ENCODE measurements at places on chromosomes 5 and 9. TPM values are rescaled to one million over a fixed set of nuclear protein-coding genes. Genes with fewer than 3 reads are reported as not detected.

DNA sequence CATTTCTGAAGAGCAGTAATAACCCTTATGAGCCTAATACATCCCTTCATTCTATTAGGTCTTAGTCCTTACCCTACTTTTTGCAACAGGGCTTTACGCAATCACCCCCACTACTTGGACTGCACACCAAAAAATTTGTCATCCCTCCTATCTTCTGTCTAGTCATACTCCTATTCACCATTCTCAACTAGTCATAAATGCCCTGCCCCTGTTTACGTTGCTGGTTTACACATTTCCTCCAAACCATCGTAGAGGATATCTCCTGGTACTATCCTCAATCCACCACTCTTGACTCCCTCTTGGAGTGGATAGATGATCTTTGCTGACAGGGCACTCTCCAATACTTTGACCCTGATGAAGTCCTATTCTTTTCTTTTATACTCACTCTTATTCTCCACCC lies 98.2 kb upstream of the CCNG1 start:
- peak; percentile 10 for DNase-seq

DNA sequence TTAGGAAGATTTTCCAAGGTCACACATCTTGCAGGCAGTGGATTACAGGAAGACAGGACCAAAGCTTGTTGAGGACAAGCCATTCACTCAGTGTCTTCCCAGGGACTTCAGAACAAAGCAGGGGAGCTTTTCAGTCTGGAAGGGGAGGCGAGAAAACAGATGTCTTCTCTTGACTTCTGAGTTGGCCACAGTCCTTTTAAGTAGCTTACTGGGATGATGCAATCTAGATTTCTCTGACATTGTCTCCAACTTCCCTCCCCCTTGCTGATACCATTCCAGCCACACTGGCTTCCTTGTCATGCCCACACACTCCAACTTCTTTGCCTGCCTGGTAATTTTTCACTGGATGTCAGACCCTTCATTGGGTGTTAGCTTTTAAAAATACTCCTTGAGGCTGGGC lies 174.2 kb upstream of the TBC1D2 start:
- DNase-seq: peak; percentile 36

DNA sequence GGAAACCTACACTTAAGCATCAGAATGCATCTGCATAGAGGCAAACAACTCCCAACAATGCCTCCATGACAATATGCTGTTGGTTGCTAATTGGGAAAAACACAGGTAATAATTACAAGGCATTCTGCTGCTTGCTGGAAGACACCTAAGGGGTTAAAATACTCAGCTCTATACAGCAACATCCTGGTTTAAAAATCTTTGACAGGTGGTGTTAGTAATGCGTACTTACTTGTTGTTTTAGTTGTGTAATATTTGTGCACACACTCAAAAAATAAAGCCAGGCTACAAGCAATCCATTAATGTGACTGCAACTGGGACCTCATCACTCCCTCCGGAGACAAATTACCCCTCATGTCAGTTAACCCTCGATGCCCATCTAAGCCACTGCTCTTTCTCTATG lies 126.3 kb upstream of the ELL2 start:
- DNase-seq: no peak

DNA sequence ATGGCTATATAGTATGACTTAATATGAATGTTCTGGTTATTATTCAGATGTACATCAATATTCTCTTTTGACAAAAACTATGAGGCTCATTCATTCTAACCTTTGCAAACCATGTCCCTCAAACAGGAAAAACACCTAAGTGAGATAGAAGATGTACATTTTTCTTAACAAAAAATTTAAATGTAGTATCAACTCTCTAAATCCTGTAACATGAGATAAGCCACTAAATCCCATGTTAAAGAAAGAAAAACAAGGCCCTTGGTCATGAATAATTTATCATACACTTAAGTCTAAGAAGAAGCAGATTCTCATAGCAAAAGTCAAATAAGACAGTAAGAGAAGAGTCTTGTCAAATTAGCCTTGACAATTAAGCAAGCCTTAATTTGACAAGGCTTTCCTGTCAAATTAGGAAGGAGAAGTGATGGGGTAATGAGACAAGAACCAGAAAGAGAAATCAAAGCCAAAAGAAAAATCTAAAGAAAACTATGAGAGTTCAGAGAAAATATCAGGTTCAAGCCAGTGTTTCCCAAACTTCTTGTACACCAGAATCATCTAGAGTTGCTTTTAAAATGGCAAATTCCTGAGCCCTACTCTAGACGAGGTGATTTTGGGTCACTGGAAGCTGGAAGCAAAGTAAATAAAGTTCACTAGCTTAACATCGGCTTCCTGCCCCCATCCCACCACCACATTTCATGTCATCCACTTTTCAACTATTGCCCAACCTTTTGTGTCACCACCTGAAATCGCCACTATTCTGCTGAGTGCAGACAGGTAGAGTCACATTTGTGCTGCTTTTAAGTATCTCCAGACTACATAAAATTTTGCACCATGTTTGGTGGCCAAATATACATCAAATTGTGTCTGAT lies 76.5 kb downstream of the NR6A1 start:
- DNase-seq: peak; percentile 21

DNA sequence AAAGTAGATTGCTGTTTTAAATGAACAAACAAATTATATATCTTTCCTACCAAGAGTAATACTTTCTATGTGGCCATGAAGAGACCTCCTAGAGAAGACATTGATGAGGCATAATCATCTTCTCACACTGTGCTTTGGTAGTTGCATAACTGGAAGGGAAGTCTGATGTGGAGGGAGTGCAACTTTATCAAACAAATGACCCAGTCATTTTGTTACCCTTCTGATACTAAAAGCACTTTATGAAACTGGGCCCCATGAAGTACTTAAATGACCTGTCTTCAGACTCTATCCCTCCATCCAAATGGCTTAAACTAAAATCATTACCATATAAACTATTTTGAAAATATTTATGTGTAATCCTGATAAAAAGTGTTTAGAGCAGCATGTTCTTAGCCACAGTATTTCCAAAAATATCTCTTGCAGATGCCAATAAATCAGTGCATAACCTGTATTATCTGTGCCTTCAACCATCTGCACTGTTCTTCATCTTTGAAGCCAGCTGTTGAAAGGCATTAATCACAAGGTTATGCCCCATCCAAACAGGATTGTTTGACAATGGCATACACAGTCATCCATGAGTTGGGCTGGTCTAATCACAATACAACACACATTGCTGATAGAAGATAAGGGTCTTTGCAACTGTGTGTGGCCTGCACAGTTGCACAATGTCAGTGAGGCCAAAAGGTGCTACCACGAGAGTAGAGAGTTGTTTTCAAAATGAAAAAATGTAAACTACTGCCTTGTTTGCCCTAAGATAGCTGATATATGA lies 31.9 kb upstream of the MIER3 start:
- no peak for DNase-seq

GRCh38 chr5:10400411-10400810 lies 41.3 kb upstream of the ROPN1L start:
- DNase-seq: no peak

DNA sequence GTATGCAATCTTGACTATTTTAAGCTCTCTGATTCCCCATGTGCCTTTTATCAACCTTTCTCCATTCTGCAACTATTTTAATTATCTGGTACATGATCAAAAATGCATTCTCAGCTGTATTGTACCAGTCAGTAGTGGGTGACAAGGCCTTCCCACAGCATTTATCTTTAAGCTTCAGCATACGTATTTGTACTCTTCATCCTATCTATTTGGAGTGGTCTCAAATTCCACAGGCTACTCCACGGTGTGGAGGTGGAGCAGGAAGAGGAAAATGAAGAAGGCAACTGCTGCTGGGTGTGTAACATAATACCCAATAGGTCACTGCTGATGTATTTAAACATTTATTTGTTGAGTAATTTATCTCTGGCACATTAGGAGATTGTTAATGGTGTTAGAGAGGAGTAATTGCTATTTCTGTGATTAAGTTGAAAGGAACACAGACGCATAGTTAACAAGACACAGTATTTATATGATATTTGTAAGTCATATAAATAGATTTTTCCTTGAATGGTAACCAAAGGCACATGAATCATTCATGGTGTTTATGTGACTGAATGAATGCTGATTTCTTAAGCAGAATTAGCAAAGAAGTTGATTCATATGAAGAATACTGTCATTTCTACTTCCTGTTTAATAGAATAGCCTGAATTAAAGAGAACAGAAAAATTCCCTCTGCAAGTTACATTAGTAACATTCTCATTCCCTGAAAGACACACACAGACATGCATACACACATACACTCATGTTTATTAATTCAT lies 153.8 kb upstream of the NR3C1 start:
- peak; percentile 27 for DNase-seq

DNA sequence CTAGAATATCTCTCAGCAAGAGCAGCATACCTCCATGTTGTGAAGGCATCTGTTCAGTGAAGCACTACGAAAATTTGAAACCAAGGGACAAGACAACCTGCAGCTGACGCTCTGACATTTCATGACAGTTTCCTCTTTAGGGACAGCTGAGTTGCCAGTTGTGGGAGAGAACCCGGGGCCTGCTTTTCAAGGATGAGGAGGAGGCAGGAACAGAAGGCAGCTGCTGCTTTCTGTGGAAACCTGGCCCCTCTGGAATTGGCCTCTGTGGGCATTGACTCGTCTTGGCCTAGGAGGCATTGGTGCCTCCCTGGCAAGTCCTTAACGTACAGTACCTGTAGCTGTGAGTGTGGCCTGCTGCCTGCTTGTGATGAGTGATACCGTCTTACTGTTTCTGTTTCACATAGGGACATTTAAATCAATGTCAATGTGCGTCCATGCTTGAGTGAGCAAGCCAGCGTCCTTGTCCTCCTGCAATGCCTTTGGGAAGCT lies 21.6 kb downstream of the SLC46A2 start:
- DNase-seq: no peak

- peak; percentile 72 for DNase-seq
Observed at GRCh38 chr5:137997726-137998213, 35.1 kb downstream of the FAM13B start.

- peak; percentile 67 for DNase-seq
Observed at GRCh38 chr5:10317825-10318682, 10.4 kb upstream of the CMBL start.

DNA sequence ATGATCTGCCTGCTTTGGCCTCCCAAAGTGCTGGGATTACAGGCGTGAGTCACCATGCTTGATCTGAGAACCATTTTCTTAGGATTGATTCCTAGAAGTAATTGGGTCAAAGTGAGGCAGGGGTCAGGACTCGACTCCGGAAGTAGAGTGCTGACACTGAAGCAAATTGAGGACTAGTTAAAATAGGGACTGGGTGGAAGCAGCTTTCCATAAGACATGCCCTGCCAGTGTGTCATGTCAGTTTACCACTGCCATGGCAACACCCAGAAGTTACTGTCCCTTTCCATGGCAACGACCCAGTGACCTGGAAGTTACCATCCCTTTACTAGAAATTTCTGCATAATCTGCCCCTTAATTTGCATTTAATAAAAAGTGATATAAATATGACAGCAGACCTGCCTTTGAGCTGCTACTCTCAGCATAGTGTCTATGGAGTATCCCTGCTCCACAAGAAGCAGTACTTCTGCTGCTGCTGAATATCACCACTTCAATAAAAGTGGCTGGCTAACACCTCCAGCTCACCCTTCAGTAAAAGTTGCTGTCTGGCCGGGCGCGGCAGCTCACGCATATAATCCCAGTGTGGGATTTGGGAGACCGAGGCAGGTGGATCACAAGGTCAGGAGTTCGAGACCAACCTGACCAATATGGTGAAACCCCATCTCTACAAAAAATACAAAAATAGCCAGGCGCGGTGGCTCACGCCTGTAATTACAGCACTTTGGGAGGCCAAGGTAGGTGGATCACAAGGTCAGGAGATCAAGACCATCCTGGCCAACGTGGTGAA lies 47.8 kb upstream of the JADE2 start:
- DNase-seq: peak; percentile 36

DNA sequence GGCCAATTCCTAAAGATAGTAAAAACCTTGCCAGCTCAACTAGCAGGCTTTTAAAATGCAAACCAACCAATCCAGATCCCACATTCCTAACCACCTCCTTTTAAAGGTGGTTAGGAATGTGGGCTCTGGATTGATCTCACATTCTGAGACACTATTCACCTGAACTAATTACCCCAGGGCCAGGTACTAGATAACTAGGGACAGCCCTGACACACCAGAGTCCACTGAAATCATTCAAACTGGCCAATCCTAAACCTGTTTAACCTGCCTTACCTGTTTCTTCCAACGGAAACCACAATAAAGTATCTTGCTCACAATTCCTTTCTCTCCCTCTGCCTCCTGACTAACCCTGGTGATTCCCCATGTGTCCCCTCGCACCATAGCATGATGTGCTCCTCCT lies 168.3 kb upstream of the DMAC1 start:
- no peak for DNase-seq

- DNase-seq: no peak
Observed at GRCh38 chr5:87851603-87852002, 417.0 kb downstream of the TMEM161B start.

DNA sequence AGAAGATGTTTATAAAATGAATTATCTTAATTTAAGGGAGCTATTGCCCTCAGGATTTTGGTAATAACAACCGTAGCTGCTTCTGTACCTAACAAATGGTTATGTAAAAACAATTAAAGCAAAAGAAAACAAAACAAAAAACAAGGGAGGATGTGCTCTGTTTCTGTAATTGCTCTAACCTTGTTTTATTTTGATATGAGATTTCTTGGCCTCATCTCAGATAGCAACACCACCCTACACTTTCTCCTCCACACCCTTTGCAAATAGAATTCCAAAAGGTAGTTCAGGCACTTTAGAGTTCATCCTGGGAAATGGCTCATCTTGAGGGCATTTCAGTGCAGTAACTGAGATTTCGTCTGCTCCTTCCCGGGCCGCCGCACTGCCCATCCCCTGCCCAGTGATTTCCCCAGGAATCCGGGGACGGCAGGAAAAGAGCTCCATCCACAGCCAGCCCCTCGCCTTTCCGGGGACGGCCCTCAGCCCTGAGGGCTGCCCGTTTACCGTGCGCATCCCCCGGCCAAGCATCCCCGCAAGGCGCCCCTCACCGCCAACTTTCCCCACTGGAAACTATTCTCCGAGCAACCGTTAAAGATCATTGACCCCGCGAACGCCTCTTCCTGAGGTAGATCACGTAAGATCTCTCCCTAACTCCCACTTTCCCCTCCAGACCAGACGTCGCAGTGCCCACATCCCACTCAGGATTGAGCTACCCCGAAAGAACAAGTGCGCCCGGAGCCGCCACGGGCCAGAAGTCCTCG lies 1.2 kb downstream of the FNBP1 start:
- DNase-seq: peak; percentile 25

- peak; percentile 83 for DNase-seq
Observed at GRCh38 chr5:16411741-16412455, 53.7 kb downstream of the ZNF622 start.

GRCh38 chr5:112492291-112492690 lies 73.2 kb upstream of the EPB41L4A start:
- DNase-seq: peak; percentile 56

DNA sequence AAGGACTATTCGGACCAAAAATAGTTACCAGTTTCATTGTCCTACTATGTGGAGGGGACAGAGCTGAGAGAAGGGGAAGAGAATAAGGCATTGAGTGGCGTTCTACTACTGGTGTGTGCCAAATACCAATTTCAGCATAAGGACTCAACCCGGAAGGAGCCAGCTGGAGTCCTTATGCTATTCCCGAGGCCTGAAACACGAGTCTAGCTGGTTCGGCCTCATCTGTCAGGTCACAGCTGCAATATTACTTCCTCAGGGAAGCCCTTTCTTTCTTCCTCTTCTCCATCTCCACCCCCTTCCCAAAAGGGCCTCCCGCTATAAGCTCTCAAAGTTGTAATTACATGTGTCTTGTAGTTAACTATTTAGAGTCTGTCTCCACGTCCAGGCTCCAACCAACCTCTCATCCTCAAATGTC lies 20.5 kb upstream of the FER start:
- DNase-seq: peak; percentile 5

The IFNA21 gene
- not detected for total RNA-seq

The GABRP gene
- not detected for total RNA-seq

The KCNV2 gene
- not detected for total RNA-seq

The ANKRD18B gene
- 3.7 TPM for total RNA-seq

The CLTA gene
- total RNA-seq: 448 TPM
